ENCODE measurements at places on chromosomes 4 and X.

GRCh38 chrX:50431623-50432022 lies 39.0 kb downstream of the DGKK start:
- no peak for DNase-seq

- peak; percentile 60 for DNase-seq
Observed at GRCh38 chr4:38529189-38530115, 134.5 kb upstream of the KLF3 start.

DNA sequence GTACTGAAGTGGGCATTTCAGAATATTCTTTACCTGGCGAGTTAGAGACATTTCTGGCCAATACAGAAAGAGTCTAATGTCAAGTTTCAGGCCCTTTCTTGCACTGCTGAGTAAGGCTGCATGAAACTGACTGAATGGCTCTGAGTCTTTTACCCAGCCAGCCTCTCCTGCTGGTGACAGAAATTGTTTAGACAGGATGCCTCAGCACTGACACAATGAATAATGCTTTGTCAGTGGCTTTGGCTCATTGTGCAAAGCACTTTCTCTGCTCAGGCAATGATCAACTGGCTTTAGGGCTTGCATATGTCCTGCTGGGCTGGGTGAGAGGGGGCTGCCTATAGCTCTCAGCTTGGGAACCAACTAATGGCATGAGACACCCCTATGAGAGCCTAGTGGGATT lies 45.5 kb downstream of the CLNK start:
- DNase-seq, result no peak

- no peak for DNase-seq
Observed at GRCh38 chr4:108502356-108502755, 118.0 kb upstream of the RPL34 start.

- no peak for DNase-seq
Observed at GRCh38 chr4:151702256-151702655, 58.6 kb downstream of the GATB start.

DNA sequence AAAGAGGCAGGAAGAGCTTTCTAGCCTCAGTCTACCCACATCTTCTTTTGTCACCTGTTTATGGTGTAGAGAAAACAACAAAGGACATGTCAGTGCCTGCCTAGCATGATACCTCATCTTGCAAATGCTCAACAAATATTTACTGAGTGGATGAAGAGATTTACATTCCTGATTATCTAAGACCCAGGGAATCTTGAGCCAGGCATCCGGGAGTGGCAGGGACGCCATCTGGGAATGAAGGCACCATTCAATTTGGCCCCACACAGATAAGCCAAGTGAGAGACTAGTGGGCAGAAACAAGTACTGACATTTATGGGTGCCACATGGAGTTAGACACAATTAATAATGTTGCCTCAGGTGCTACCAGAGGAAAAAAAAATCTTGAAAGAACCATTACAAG lies 36.8 kb upstream of the CASK start:
- no peak for DNase-seq

DNA sequence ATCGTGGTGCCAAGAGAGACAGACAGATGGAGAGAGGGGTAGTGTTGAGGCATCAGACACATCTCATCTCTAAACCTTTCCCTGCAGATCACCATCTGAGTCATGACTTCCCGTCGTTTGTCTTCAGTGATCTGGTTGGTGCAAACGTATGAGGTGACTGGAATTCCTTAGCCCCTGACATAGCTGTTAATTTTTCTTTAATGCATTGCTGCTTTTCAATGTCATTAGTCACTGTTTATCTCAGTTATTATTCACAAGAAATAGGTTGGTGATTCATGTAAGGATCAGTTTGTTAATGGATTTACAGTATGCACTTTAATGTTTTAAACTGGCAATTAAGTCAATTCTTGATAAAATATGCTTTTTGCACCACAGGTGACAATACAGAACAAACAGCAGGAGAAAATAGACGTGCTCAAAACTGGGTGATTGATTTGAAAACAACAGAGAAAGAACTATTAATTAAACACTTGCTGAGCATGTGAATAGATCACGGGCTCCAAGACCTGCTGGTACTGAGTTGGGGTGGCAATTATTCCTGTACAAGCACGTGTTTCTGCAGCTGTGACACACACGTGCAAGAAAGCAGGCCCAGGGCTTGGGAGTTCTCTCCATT lies 1.3 kb upstream of the TMEM154 start:
- DNase-seq, result no peak

DNA sequence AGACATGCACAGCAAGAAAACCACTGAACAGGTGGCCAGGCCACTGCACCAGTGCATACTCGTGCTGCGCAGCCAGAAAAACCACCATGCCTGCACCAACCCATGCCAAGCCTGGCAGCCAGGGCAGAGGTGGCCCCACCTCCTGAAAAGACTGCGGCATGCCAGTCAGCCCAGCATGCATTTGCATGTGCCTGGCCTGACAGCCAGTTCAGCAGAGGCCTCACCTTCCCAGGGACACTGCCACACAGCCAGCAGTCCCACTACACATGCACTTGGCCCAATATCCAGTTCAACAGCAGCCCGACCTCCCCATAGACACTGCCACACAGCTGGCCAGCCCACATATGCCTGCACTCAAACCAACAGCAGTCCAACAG lies 43.5 kb upstream of the DDX60 start:
- no peak for DNase-seq

- DNase-seq, result peak; percentile 4
Observed at GRCh38 chrX:97039363-97040029, 155.8 kb downstream of the RPA4 start.

- DNase-seq, result no peak
Observed at GRCh38 chrX:134737061-134737460, 78.8 kb upstream of the PLAC1 start.

GRCh38 chr4:107458194-107458593 lies 261.8 kb downstream of the PAPSS1 start:
- DNase-seq, result no peak

DNA sequence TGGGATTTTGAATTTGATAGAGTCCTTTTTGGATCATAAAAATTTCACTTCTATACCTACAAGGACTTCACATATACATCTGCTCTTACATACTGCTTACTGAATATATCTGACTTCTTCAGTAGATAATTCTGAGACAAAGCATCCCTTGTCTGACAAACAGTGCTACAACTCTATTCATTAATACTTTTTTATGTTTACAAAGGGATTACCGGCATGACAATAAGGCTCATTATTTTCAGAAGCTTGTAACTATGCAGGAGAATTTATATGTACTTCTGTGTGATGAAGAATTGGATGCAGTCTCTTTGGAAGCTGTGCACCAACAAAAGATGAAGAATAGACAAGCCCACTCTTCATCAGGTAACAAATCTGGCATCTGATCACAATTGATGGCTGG lies 1070.3 kb downstream of the STIM2 start:
- no peak for DNase-seq

- DNase-seq, result no peak
Observed at GRCh38 chr4:15031993-15032675, 29.9 kb downstream of the CPEB2 start.

DNA sequence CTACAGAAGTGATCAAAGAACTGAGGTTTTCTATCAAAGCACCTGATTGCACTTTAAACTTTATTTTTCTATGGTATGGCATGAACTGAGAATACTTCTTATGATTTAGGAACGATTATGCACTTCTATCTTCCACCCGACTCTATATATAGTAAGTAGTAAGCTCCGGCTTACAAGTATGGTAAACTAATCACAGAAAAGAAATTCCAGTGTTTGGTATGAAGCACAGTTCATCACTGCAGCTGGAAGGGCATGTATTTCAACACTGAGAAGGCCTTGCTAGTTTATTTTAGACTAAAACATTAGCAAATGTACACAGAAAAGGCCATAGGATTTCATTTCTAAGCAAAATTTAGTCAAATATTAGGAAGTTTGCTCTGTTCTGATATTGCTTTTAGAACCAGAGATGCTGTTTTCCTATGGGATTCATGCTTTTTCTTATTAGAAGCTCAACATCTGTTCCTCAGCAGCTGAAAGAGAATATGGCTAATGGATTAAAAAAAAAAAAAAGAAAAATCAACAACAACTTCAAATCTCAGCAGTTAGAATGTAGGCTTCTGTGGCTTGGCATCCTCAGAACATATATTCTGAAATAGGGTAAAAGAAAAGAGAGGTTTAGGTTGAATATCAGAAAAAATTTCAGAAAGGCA lies 273.5 kb downstream of the C4orf33 start:
- DNase-seq, result no peak

- DNase-seq, result no peak
Observed at GRCh38 chr4:86544310-86544966, 49.7 kb upstream of the PTPN13 start.

DNA sequence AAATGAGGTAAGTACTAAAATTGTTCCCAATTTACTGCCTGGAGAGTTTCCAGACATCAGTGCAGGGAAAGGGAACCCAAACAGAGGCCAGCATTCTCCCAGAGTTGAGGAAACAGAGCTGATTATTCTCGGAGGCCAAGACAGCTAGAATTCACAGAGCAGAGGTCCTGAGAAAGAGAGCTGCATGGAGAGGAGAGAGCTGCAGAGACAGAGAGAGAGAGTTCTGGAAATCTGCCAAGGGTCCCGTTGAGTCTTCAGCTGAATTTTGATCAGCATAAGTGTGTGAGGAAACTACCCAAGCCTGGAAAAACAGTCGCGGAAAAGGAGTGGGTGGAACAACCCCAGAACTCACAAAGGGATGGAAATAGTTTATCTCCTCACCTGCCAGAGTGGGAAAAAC lies 43.8 kb upstream of the GPR173 start:
- no peak for DNase-seq

DNA sequence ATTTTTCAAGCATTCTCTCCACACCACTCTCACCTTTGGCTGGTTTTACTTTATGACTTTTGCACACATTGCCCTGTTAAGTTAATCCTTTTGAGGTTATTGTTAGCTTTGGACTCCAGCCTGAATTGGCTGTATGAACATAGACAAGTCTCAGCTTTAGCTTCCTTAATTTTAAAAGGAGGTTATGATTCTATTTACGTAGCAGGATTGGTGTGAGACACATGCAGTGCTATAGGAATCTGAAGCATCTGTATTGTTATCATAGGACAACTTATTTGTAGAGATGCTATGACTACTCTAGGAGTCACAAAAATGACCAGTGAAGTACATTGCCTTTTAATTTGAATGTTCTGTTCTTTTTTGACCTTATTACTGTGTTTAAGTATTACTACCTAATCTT lies 15.7 kb downstream of the PGAM4 start:
- DNase-seq, result no peak

GRCh38 chrX:25968920-25969319 lies 169.2 kb upstream of the MAGEB18 start:
- DNase-seq, result no peak

DNA sequence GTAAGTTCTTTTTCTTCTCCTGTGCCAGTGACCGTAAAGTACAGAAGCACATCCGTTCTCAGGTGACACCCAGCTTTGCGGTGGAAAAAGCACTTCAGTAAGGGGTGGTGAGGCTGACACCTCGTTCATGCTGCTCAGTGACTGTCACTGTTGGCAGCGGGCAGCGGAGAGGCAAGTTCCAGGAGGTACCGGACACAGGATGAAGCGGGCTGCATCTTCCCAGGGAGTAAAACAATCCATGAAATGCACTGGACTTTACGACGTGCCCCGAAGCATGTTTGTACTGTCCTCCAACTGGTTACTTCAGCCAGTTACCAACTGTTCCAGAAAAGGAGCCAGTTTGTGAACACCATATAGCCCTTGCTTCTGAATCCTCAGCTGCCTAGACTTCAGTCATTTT lies 110.7 kb downstream of the ZNF827 start:
- no peak for DNase-seq

- DNase-seq, result peak; percentile 61
Observed at GRCh38 chrX:120213438-120214265, 37.0 kb upstream of the ZBTB33 start.

DNA sequence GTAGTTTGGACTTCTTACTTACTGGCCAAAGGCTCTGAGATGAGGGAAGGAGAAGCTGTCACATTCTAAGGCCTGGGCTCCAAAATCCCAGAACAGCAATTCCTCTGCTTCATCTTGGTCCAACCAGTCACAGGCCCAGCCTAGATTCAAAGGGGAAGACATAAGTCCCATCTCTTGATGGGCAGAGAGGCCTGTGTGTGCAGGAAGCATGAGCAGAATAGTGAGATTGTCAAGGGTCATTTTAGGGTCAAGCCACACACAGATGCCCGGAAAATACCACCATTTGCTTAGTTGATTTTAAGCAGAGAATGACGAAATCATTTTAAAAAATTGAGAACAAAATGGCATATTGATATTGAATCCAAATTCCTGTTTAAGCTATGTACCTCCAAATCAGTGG lies 580.9 kb upstream of the ZFP42 start:
- no peak for DNase-seq

GRCh38 chr4:80926891-80927290 lies 103.6 kb upstream of the BMP3 start:
- DNase-seq, result no peak

DNA sequence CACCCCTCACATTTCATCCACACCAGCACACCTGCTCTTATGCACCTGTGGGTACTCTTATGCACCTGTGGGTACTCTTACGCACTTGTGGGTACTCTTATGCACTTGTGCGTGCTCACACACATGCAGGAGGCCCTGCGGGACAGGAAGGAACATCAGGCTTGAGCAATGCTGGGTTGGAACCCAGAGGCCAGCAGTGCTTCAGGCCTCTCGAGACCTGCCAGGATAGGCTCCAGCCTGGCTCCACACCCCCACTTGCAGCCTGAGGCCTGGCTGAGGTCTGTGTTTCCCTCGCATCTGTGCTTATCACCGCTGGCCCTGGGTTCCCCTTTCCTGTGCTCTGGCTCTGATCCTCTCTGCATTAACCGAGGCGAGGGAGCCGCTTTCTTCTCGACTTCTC lies 34.7 kb downstream of the SORCS2 start:
- DNase-seq, result no peak

DNA sequence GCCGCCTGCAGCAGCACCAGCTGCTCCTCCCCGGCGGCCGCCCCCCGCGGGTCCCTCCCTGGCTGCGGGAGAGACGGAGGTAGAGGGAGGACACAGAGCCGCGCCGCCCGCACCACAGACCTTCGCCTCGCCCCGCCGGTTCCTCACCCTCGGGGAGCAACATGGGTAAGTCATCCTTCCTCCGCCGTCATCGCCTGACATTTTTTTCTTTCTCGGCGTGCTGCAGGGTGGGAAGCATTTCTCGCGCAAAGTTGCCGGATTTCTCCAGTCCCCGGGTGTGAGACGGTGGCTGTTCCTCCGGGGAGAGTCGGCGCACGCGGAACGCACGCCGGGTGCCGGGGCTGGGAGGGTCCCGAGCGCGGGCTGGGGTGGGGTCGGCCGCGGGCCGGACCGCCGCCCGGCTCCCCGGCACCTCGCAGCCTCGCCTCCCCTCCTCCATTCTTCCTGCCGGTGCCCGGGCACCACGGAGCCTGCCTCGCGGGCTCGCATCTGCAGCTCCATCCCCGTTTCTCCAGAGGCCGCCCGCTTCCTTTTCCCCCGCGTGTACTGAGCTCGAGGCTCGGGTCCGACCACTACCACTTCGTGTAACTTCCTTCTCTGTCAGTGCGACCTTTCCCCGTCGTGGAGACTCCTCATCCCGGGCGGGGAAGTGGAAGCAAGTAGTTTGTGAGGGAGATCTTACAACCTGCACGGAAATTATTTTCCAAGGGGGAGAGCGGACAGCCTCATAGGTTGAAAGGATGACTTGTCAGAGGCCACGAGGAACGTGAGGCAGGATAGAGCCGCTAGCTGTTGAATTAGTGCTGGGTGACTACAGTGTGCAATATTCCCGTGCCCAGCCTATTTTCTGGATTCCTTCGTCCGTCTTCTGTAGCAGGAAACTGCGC lies 464 bp downstream of the RAP1GDS1 start:
- peak; percentile 36 for DNase-seq

GRCh38 chrX:136764206-136764605 lies 16.5 kb downstream of the ARHGEF6 start:
- no peak for DNase-seq
